ENCODE measurements at places on chromosomes 2 and 18.

DNA sequence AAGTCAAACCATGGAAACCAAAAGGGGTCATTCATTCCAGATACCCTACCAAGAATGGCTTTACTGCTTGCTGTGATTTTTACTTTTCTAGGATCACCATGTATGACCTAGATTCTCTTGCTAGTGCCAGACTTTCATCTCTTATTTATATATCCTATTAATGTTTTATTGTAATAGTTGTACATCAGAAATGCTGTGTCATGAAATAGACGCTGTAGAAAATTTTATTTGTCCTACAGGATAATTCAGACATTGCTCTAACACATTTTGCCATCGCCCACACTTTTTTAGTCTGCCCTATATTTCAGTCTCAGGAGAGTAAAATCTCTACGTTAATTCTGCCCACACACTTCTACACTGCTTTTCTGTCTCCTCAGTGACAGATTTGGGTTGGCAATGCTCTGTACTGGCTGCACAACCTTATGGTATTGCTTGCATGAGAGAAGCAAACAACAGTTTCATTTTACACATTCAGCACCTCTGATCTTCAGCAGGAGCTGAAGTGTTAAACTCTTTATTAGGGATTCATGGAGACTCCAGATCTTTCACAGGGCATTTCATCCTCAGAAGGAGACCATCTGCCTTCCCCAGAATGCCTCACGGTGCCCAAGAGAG, 871.8 kb upstream of the CHAC2 start:
- DNase-seq = no peak

DNA sequence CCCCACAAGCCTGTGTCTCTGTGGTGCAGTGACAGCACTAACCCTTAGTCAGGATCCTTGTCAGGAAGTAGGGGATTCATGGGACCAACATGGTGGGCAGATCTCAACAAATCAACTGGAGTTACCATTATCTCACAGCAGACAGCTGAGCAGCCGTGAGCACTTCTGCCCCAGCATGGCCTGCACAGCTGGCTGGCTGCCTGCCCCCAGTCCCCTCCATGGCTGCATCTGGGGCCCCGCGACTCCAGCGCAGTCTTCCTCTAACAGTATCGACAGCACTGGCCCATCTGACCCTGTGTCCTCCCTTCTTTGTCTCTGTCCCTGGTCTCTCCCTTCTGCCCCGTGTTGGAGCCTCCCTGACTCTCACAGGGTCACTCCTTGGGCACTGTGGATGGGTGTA, 4.7 kb upstream of the ADCY3 start:
- DNase-seq = no peak

DNA sequence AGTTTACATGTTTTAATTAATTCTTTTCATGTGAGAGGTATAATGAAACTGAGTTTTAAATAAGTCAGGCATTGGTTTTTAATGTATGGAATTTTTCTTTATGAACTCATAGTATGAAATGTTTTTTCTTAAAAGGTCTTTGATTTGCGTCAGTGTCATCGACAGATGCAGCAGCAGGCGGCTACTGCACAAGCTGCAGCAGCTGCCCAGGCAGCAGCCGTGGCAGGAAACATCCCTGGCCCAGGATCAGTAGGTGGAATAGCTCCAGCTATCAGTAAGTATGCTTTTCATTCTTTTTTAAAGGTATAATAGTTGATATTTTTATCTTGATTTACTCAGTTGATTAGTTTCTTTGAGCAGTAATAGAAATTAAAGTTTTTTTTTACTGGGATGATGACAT, 46.5 kb downstream of the SMAD4 start:
- DNase-seq = no peak

GRCh38 chr2:218166791-218167190, at the start of gene CXCR1:
Gene CXCR1 (minus strand): TSS chr2:218166962. CDS start chr2:218165211, 1,751 bp downstream.
- no peak for DNase-seq

- no peak for DNase-seq
These were observed 11.1 kb downstream of the RHOB start for GRCh38 chr2:20457661-20458630.

- DNase-seq = no peak
These were observed 14.2 kb upstream of the SPATA3 start for GRCh38 chr2:230981704-230982103.

- no peak for DNase-seq
These were observed 92.9 kb downstream of the DYSF start for GRCh38 chr2:71546275-71546638.

DNA sequence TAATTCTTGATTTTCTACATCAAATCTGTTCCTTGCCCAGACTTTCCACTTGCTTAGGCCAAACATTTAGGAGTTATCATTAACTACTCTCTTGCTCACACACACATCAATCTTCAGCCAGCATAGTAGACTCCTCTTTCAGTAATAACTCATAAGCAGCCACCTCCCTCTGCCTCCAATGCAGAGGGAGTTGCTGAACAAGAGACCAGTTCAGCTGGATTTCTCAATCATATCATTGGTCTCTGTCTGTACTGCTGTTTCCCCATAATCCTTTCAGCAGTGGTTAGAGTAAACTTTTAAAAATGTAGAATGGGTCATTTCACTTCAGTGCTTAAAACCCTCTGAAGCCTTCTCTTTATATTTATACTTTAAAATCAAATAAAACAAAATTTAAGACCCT, 112.9 kb downstream of the SLC39A10 start:
- no peak for DNase-seq
